ENCODE measurements at places on chromosomes 7 and 10. TPM values are rescaled to one million over a fixed set of nuclear protein-coding genes. Genes with fewer than 3 reads are reported as not detected.

The AGAP6 gene
- 14.3 TPM for total RNA-seq

The PON3 gene
- total RNA-seq, result not detected

The CCL24 gene
- total RNA-seq, result not detected

The C7orf57 gene
- total RNA-seq, result 0.66 TPM

DNA sequence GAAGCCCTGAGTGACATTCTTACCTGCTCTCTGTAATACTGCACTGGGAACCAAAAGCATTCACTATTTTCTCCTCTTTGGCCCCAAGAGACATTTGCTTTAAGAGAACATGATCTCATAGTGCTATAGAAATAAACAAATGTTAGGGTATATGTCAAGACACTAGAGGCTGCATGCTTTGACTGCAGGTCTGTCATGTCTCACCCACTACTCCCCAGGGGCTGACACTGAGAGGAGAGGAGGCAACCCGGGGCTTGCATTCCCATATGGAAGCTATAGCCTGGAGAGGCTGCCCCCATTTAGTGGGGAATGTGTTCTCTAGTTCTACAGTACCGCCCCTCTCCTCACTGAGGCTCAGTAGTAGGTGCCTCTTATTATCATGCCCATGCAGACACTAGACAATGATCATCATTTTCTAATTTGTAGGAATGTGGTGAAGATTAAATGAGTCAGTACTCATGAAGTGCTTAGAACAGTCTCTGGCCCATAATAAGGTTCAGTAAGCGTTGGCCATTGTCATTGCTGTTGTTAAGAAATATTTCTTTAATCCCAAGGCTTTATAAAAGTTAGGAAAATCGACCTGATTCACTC is 4.9 kb upstream of the SLF2 start:
- no peak for DNase-seq

GRCh38 chr10:99730026-99730425 is 1.9 kb downstream of the COX15 start:
- no peak for DNase-seq

- no peak for DNase-seq
Observed at GRCh38 chr10:49138361-49138891, 4.6 kb upstream of the FAM170B start.

DNA sequence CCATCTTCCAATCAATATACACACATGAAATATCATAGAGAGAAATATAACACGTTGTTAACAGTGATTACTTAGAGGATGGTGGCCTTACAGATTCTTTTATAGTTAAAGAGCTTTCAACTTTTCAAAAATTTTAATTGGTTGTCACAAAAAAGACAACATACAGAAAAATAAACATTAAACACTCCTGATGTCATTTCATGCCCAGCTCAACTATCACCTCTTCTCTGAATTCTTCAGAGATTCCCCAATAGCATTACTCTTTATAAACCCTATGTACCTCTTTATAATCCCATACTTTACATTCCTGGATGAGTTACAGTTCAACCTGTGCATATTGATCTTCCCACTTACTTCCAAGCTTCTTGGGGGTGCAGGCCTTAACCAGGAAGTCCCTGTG is 159.8 kb downstream of the POU6F2 start:
- DNase-seq, result no peak

- DNase-seq, result no peak
Observed at GRCh38 chr10:4190876-4191275, 405.9 kb upstream of the KLF6 start.

DNA sequence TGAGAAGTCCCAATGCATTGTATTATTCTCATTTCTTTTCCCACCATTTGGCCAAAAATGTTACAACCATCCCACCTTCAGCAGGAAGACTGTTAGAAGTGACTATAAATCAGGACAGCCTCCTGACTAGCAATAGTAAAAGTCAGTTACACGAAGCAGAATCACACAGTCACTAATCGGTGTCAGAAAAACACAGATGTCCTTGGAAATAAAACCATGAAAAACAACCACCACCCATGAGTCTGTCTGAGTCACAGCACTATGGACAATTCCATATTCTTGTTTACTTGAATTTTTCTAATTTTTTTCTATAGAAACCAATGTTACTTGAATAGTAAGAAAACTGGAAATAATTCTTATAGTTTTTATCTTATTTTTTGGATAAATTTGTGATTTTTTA is 81.9 kb upstream of the FRMD4A start:
- DNase-seq, result no peak

GRCh38 chr10:30374353-30374752 is 25.3 kb upstream of the MTPAP start:
- DNase-seq, result no peak

DNA sequence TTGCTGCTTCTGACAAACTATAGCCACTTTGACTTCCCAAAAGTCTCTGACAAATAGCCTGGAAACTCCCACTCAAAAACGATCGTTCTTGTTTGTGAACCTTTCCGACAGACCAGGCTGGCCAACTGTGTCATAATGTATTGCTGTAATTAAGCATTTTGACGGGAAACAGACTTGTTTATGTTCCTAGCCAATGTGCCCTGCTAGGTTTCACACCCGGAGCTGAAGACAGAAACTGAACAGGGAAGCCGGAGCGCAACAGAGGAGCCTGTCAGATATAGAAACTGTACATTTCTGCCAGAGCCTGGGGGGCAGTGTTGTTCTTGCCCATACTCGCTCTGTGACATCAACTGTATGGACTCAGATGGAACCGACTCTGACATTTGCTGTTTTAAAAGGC is 55.3 kb upstream of the C7orf33 start:
- no peak for DNase-seq

GRCh38 chr10:102628451-102628911 is 15.8 kb upstream of the TRIM8 start:
- no peak for DNase-seq

GRCh38 chr10:43227911-43228782 is 38.7 kb downstream of the RASGEF1A start:
- no peak for DNase-seq

DNA sequence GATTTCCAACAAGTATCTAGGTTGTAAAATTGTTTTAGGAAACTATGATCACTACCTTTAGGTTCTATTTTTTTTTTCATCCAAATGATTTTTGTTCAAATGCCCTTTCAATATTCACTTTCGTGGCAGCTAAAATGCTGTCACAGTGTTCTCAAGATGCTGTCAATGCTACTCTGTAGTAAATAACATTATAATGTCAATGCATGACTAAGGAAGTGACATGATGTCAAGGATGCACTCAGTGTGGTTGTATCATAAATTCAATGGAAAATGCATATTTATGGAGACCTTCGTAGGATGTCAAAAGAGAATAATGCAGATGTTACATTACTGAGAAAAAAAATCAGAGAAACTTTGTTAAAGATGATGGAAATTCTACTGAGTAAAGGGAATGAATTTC is 673.8 kb downstream of the ANKRD7 start:
- DNase-seq, result no peak

- DNase-seq, result no peak
Observed at GRCh38 chr10:50951365-50951764, 65.9 kb upstream of the A1CF start.
